NCI-H1436 (cell line): ENCODE measurements at places on chromosomes 7 and 10.

GRCh38 chr10:77873536-77874380 lies 52.8 kb downstream of the DLG5 start:
- DNase-seq: peak; percentile 67

GRCh38 chr10:12501324-12501723 lies 152.0 kb downstream of the CAMK1D start:
- DNase-seq: no peak

DNA sequence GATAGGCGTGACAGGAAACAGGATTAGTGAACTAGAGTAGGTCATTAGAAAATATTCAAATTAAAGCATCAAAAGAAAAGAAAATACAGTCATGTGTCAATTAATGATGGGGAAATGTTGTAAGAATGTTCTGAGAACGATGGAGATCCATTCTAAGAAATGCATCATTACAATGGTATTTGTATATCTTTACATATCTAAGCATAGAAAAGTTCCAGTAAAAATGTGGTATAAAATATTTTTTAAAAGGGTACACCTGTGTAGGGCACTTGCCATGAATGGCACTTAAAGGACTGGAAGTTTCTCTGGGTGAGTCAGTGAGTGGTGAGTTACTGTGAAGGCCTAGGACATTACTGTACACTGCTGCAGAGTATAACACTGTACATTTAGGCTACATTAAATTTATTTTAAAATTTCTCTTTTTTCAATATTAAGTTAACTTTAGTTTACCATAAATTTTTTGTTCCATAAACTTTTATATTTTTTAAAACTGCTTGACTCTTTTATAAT lies 282.5 kb downstream of the BMPER start:
- DNase-seq: no peak

GRCh38 chr10:131925011-131925649 lies 24.3 kb downstream of the PPP2R2D start:
- no peak for DNase-seq

DNA sequence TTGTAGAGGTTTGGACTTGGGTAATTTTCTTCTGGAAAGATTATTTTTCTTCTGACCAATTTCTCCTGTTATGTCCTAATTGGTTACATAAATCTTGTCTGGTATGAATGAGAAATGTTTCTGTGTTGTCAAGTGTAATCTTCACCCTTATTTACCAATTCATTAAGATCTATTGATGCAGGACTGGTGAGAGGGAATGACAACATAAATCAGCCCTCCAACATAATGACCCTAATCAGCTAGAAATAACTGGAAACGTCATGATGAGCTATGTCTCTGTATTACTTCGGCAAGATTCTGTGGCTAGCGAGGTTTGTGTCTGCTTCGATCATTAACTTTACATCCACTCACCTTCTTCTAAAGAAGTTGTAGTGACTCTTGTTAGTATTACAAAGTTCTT lies 3.5 kb downstream of the FOXP2 start:
- peak; percentile 53 for DNase-seq

DNA sequence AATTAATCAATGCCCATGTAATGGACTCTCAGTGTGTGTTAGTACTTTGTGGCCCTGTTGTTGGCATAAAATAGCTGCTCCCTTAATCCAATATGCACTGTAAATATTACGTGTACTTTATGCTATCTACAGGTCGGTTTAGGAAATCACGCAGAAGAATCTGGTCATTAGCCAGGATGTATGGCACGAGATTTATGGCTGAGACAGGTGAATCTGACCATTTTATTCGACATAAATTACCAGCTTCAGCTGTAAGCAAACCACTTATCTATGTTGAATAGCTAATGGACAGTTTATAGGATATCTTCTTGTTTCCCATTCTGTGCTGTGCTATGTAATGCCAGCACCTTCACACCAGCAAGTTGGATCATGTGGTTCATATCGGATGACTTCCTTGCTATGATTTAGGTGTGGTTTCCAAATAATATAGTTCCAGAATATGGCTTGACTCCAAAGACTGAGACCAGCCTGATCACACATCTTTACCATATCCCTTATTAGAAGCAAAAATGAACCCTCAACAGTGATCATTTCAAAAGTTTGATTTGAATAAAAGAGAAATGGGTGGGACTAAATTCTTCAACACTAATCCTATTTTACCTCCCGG lies 301.4 kb downstream of the AHR start:
- DNase-seq: no peak
